ENCODE measurements at places on chromosomes 11 and 22. TPM values are rescaled to one million over a fixed set of nuclear protein-coding genes. Genes with fewer than 3 reads are reported as not detected.

The FADD gene
- total RNA-seq, result 22.6 TPM

The KREMEN1 gene
- total RNA-seq, result 51.6 TPM

The APOBEC3A gene
- not detected for total RNA-seq

The NELL1 gene
- not detected for total RNA-seq

The SCO2 gene
- not detected for total RNA-seq

The CXCR5 gene
- total RNA-seq, result not detected

The SIAE gene
- 6.6 TPM for total RNA-seq
